ENCODE measurements at places on chromosomes 2 and 18. TPM values are rescaled to one million over a fixed set of nuclear protein-coding genes. Genes with fewer than 3 reads are reported as not detected.

- H3K27me3 ChIP-seq, result peaks cover 55% of the 10 kb centered on the region
- no peak for DNase-seq
- H3K4me1 ChIP-seq, result peaks cover 4% of the 10 kb centered on the region
- no peak overlapping the region for H3K27ac ChIP-seq
- H3K36me3 ChIP-seq, result peaks cover 3% of the 10 kb centered on the region
These were observed 10.3 kb upstream of the HOXD1 start for GRCh38 chr2:176178038-176178756.

GRCh38 chr18:33959609-33960008, 265.1 kb downstream of the NOL4 start:
- DNase-seq, result no peak
- H3K4me1 ChIP-seq, result no peaks in the 10 kb centered on the region
- H3K27ac ChIP-seq, result no peak overlapping the region
- H3K4me3 ChIP-seq, result no peak overlapping the region
- H3K27me3 ChIP-seq, result no peaks in the 10 kb centered on the region

DNA sequence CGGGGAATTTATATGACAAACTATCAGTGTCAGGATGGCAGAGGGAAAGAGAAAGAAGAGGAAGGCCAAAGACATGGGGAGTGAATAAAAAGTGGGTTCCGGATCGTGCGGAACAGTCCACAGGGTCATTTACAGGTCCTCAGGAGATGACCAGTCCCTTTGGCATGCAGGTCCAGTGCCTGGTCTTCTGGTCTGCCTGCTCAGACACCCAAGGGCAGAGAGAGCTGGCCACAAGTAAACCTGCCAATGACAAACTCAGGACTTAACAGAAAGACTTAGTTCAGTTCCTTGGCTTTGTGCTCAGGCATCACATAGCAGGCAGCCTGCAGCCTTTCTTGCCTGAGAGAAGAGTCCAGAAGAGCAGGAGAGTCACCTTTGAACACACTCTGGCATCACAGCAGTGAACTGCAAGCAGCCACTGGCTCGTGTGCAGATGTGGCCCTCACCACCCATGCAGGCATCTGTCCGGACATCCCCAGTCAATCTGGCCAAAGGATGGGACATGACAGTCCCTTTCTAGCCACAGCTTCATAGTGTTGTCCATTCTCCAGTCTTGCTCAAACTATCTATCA, 14.0 kb downstream of the TMEM127 start:
- H3K36me3 ChIP-seq, result no peaks in the 10 kb centered on the region
- no peak overlapping the region for H3K27ac ChIP-seq
- no peak overlapping the region for H3K4me3 ChIP-seq
- H3K4me1 ChIP-seq, result peaks cover 41% of the 10 kb centered on the region

- H3K4me1 ChIP-seq, result no peaks in the 10 kb centered on the region
- no peak overlapping the region for H3K4me3 ChIP-seq
- no peak for DNase-seq
- H3K36me3 ChIP-seq, result peaks cover 86% of the 10 kb centered on the region
- no peak overlapping the region for H3K27ac ChIP-seq
These were observed 98.4 kb downstream of the RTTN start for GRCh38 chr18:70107091-70107490.

- H3K27ac ChIP-seq, result no peak overlapping the region
- H3K4me3 ChIP-seq, result no peak overlapping the region
- DNase-seq, result no peak
These were observed 3.3 kb upstream of the YES1 start for GRCh38 chr18:815353-815752.

DNA sequence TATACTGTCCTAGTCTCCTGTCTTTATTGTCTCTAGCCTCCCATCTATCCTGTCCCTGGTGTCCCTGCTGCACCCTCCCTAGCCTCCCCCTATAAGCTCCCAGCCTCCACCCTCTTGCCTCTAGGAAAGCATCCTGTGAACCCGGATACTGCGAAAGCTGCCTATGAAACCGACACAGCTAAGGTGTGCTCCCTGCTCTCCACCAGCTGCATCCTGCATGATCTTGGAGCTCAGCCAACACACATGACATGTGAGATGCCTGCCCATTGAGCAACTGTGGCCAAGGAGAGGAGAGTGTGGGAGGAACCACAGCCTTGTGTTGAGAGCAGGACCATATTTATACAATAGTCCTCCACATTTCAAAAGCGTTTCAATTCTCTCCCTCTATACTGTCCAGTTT, 187.1 kb downstream of the ZBTB7C start:
- H3K4me3 ChIP-seq, result no peak overlapping the region
- no peaks in the 10 kb centered on the region for H3K4me1 ChIP-seq
- no peaks in the 10 kb centered on the region for H3K27me3 ChIP-seq
- H3K36me3 ChIP-seq, result no peaks in the 10 kb centered on the region
- DNase-seq, result no peak

- no peaks in the 10 kb centered on the region for H3K36me3 ChIP-seq
These were observed 6.4 kb upstream of the NCKAP5 start for GRCh38 chr2:133574620-133575019.

DNA sequence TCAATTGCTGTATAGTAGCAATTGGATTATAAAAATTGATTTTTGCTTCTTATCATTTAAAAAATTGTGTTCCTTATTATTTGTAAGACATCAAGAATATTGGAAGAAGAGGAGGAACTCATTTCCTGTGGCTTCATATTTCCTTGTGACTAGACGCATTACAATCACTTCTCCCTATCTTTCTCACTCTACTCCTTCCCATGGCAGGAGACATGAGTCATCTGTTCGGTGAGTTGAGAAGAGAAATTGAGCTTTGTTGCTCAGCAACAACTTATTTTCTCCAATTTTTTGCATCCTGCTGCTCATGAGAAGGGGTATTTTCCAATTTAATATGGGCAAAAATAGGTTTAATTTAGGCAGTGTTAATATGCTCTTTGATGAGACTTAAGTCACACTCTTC, 1783.9 kb downstream of the SUCLG1 start:
- no peak overlapping the region for H3K4me3 ChIP-seq
- H3K27me3 ChIP-seq, result no peaks in the 10 kb centered on the region
- H3K27ac ChIP-seq, result no peak overlapping the region
- H3K36me3 ChIP-seq, result no peaks in the 10 kb centered on the region
- no peak for DNase-seq

- peaks cover 37% of the 10 kb centered on the region for H3K4me1 ChIP-seq
- peak overlapping the region; percentile 80 for H3K27ac ChIP-seq
- H3K4me3 ChIP-seq, result peak overlapping the region; percentile 94
These were observed 64.0 kb upstream of the MAPRE2 start for GRCh38 chr18:34976899-34977837.

- peaks cover 46% of the 10 kb centered on the region for H3K27me3 ChIP-seq
- no peak for DNase-seq
- no peak overlapping the region for H3K4me3 ChIP-seq
These were observed 2.3 kb downstream of the MC5R start for GRCh38 chr18:13826209-13826608.

DNA sequence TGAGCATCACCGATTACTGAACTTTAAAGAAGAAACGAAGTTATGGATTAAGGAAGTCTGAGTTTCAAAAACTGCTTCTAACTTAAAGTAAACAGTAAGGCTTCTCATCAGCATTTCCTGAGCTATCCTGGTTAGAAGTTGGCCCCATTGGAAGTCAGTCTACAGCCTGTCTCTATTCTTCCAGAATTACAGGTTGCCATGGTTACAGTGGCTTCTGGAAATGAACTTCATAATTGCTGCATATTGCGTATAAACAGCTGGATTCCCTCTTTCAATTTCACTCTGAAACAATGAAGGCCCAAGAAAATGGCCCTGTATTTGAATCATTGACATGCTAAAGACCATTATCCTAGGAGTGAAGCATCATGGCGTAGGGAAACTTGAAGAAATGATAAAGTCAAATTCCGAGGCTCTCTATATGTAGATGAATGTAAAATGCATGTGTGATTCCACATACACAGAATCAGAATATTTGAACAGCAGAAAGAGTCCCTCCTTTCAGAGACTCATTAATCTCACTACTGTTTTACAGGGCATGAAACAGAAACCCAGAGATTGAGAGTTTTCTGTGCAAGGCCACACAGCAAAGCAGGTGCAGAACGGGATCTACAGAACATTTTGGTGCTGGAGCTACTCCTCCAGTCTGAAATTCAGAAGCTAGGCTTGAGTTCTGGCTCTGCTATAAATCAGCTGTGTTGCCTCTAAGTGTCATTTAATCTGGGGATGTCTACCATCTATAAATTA, 856.4 kb upstream of the CELF4 start:
- DNase-seq, result no peak
- H3K27ac ChIP-seq, result no peak overlapping the region
- no peaks in the 10 kb centered on the region for H3K36me3 ChIP-seq
- no peaks in the 10 kb centered on the region for H3K4me1 ChIP-seq

GRCh38 chr2:194559964-194560363, 1097.1 kb upstream of the SLC39A10 start:
- no peaks in the 10 kb centered on the region for H3K27me3 ChIP-seq
- H3K27ac ChIP-seq, result no peak overlapping the region
- H3K4me1 ChIP-seq, result no peaks in the 10 kb centered on the region
- H3K4me3 ChIP-seq, result no peak overlapping the region

GRCh38 chr2:127347015-127347414, 40.8 kb downstream of the MAP3K2 start:
- H3K36me3 ChIP-seq, result peaks cover 6% of the 10 kb centered on the region
- H3K4me1 ChIP-seq, result peaks cover 75% of the 10 kb centered on the region
- H3K27ac ChIP-seq, result no peak overlapping the region
- no peaks in the 10 kb centered on the region for H3K27me3 ChIP-seq
- no peak overlapping the region for H3K4me3 ChIP-seq
- DNase-seq, result no peak

DNA sequence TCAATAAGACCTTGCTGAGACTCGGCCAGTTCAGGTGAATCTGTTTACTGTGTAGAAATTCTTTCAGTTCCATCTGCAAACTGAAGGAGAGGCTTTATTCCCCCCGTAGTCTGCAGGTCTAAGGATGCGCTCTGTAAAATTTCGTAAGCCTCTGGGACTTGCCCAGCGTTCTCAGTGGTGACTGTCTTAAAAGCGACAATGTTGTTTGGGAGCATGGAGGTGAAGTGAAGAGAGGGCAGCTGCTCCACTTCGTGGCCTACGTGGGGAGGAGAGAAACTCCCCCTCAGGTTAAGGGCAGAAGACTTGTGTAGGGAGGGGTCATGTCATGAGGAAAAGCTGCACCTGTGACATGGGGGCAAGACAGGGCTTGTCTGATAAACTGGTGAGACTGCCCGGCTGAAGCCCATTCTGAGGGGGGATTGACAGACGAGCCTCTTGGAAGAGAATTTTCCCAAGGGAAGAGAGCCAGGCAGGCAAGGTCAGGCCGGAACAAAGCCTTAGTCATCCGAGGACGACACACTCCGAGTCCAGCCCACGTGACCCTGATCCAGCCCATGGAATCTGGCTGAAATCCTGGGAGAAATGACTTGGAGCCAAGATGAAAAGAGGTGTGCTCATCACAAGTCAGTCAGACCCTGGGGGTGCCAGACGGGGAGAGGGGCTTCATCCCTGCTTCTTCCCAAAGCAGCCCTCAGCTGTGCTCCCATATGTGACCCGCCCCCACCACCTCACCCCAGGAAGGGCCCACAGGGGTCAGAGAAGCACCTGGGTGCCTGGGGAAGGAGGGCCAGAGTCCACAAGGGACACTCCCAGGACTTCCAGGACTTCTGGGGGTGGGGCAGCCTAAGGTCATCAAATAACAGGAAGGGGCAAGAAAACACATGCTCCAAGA, 88.5 kb upstream of the SH3BP4 start:
- no peaks in the 10 kb centered on the region for H3K27me3 ChIP-seq
- no peaks in the 10 kb centered on the region for H3K4me1 ChIP-seq
- H3K36me3 ChIP-seq, result peaks cover 5% of the 10 kb centered on the region
- DNase-seq, result no peak
- no peak overlapping the region for H3K4me3 ChIP-seq

DNA sequence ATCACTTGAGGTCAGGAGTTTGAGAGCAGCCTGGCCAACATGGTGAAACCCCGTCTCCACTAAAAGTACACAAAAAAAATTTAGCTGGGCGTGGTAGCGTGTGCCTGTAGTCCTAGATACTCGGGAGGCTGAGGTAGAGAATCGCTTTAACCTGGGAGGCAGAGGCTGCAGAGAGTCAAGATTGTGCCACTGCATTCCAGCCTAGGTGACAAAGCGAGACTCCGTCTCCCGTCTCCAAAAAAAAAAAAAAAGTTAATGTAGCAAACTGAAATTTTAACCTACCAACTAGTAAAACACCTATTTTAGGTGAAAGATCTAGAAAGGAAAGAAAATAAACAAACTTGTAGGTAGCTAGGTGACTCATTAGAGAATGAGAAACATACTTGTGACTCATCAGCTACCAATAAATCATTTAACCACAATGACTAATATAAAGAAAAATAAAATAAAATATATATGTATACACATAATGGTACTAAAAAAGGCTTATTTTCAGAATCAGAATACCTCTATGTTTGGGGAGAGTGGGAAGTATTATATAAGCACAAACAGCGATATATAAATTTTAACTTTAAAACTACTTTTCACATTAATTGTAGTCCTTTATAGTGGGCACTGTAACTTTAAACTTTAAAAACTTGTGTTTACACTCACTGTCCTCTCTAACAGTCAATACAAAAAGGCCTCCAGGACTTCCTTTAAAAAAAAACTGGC, 36.6 kb downstream of the DARS1 start:
- DNase-seq, result no peak
- no peaks in the 10 kb centered on the region for H3K27me3 ChIP-seq
- H3K4me1 ChIP-seq, result peaks cover 56% of the 10 kb centered on the region
- no peak overlapping the region for H3K4me3 ChIP-seq

- peak overlapping the region; percentile 74 for H3K4me3 ChIP-seq
- H3K27me3 ChIP-seq, result peaks cover 31% of the 10 kb centered on the region
- H3K36me3 ChIP-seq, result no peaks in the 10 kb centered on the region
- H3K4me1 ChIP-seq, result peaks cover 42% of the 10 kb centered on the region
- DNase-seq, result no peak
- no peak overlapping the region for H3K27ac ChIP-seq
These were observed 2.2 kb upstream of the SP5 start for GRCh38 chr2:170712653-170713542.

DNA sequence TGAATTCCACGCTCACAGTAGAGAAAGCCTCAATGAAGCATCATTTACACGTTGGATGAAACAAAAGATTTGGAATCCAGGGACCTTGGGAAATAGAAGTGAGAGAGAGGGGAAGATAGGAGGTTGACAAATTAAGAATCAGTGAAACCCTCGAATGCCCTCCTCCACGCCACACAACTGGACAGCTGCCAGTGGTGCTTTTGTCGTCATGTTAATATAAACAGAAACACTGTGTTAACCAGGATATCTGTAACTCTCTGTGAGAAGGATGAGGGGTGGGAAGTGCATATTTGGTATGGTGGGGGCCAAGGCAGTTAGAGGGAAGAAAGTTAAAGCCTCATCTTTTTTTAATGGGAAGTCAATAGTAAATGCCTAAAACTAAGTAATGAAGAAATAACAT, 108.7 kb downstream of the GFPT1 start:
- no peaks in the 10 kb centered on the region for H3K36me3 ChIP-seq
- H3K4me3 ChIP-seq, result no peak overlapping the region
- DNase-seq, result no peak
- no peaks in the 10 kb centered on the region for H3K4me1 ChIP-seq

- H3K27me3 ChIP-seq, result no peaks in the 10 kb centered on the region
- H3K27ac ChIP-seq, result no peak overlapping the region
- peaks cover 10% of the 10 kb centered on the region for H3K36me3 ChIP-seq
- no peak for DNase-seq
- H3K4me3 ChIP-seq, result no peak overlapping the region
- no peaks in the 10 kb centered on the region for H3K4me1 ChIP-seq
These were observed 253.2 kb downstream of the L3MBTL4 start for GRCh38 chr18:6161549-6161948.

CD207 gene
- not detected for total RNA-seq

ERBB4 gene
- not detected for total RNA-seq

LCT gene
- 0.22 TPM for total RNA-seq

CHRNG gene
- total RNA-seq, result not detected

STPG4 gene
- total RNA-seq, result 0.47 TPM

PLGLB1 gene
- total RNA-seq, result 21.0 TPM
